Left lung (tissue), 14 donors: ENCODE measurements at places on chromosomes 1 and 21. TPM values are rescaled to one million over a fixed set of nuclear protein-coding genes. Genes with fewer than 3 reads are reported as not detected.

Gene UAP1
- 41.6 TPM for total RNA-seq

DNA sequence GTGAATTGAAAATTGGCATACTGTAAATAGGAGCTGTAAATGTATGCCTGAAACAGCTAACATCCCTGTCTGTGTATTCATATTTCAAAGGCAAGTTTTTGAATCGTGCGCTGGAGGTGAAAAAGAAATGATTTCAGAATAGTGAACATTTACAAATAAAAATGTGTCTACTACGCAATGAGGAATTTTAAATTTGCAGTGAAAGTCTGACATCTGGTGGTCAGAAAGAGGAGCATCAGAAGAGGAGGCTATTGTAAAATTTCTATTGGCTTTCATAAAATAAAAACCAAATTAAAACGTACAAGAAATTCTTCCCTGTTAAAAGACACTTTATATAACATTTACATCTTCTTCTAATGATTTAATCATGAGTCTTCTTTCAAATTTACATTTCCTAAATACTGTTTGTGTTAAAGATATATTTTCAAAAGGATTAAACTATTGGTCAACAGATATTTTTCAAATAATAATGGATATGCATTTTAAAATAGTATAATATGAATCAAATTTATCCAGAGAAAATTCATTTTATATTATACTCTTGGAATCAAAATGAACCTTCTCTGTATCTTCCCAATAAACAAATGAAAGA is 113.7 kb upstream of the RRP15 start:
- peaks cover 63% of the 10 kb centered on the region for H3K27me3 ChIP-seq
- no peak for DNase-seq
- H3K4me1 ChIP-seq = no peaks in the 10 kb centered on the region
- H3K4me3 ChIP-seq = no peak overlapping the region
- H3K27ac ChIP-seq = no peak overlapping the region

Gene PGBD5
- total RNA-seq = 10.1 TPM

DNA sequence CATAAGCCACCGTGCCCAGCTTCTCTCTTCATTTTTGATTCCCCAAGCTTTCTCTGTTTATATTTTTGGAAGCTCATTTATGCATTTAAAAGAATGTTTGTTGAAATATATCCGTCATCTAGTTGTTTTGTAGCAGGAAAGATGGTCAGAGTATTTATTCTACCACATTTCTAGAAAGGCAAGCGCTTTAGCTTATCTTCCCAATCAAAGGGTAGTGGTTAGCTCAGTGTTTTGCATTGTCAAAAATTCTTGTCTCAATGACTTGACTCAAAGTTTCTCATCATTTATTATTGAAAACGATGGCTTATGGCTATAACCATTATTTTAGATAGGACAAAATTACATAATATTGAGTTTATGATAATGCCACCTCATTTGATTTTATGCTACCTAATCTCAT is 116.1 kb upstream of the ZP4 start:
- H3K27ac ChIP-seq = no peak overlapping the region
- no peak for DNase-seq
- no peaks in the 10 kb centered on the region for H3K36me3 ChIP-seq
- no peaks in the 10 kb centered on the region for H3K27me3 ChIP-seq
- no peaks in the 10 kb centered on the region for H3K4me1 ChIP-seq

DNA sequence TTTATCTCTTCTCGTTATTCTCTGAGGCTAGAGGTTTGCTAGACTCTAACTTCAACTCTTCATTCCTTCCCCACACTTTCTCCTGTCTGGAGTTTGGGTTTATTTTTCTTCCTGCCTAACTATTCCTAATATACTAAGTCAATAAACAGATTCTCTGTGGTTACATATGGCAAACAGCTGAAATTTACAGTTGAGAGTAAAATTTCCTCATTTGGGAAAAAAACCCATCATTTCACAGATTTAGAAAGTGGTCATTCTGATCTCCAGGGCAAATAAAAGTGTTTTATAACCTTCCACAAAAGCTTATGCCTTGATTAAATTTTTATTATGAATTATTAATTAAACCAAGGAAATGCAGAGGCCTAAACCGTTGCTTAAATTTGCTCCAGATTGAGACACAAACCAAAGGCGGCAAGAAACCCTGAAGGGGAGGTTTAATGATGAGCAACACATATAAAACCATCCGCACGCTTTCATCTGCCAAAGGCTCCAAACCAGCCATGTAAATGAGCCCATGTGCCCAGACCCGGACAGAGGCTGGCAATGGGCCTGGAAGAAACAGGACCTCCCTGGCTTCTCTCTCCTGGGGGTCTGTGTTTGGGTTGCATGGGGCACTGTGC is 201.7 kb upstream of the LMO4 start:
- no peaks in the 10 kb centered on the region for H3K36me3 ChIP-seq
- no peaks in the 10 kb centered on the region for H3K4me1 ChIP-seq
- DNase-seq = no peak
- H3K4me3 ChIP-seq = no peak overlapping the region

Gene EXTL1
- 1.0 TPM for total RNA-seq
